Stimulated activated CD4-positive, alpha-beta T cell treated with anti-CD3 and anti-CD28 coated beads, Interleukin-15, amount 100 ng/mL, for 24 hours (primary cell): ENCODE measurements at places on chromosomes 12 and 14.

DNA sequence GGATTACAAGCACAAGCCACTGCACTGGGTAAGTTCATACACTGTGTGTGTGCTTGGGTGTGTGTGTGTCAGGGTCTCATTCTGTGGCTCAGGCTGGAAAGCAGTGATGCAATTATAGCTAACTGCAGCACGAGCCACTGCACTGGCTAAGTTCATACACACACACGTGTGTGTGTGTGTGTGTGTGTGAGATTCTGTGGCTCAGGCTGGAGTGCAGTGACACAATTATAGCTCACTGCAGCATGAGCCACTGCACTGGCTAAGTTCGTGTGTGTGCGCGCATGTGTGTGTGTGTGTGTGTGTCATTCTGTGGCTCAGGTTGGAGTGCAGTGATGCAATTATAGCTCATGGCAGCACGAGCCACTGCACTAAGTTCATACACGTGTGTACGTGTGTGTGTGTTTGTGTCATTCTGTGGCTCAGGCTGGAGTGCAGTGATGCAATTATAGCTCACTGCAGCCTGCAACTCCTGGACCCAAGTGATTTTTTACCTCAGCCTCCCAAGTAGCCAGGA lies 85.4 kb downstream of the HECTD1 start:
- no peak for DNase-seq

- no peak for DNase-seq
These were observed 128.4 kb upstream of the NCOR2 start for GRCh38 chr12:124695861-124696260.

DNA sequence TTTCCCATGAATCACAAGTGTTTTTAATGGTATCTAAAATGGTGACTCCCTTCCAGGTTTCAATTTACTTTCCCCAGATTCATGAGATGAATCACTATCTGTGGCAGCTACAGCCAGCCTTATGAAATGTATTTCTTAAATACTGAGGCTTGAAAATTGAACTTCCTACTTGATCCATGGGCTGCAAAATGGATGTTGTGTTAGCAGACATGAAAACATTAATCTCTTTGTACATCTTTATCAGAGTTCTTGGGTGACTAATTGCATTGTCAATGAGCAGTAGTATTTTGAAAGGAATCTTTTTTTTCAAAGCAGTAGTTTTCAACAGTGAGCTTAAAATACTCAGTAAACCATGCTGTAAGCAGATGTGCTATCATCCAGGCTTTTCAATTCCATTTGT lies 250.8 kb downstream of the SLC6A15 start:
- no peak for DNase-seq

DNA sequence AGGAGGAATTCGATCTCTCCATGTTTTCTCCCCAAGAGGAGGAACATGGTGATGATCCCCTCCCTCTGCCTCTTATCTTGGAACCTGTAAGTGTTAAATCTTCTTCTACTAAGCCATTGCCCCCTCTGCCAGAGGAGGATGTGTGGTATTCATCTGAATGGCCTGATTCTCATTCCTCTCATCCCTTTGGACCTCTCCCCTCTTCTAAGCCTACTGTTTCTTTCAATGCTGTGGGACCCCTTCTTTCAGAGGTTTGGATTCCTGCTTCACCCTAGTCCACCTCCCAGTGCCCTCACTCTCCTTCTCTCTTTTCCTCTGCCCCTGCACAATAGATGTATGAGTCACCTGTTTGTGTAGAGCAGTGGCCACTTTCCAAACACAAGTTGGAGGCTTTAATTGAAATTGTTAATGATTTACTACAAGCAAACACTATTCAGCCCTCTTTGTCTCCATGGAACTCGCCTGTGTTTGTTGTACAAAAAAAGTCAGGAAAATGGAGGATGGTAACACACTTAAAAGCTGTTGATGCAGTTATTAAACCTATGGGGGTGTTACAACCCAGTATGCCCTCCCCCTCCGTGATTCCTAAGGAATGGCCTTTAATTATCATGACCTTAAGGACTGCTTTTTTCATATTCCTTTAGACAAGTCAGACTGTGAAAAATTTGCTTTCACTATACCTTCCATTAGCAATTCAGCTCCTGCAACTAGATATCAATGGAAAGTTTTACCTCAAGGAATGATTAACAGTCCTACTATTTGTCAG lies 192.1 kb upstream of the ALG10B start:
- no peak for DNase-seq

GRCh38 chr12:126538888-126539287 lies 1473.7 kb downstream of the AACS start:
- DNase-seq = no peak
